ENCODE measurements at places on chromosomes 7 and 10.

DNA sequence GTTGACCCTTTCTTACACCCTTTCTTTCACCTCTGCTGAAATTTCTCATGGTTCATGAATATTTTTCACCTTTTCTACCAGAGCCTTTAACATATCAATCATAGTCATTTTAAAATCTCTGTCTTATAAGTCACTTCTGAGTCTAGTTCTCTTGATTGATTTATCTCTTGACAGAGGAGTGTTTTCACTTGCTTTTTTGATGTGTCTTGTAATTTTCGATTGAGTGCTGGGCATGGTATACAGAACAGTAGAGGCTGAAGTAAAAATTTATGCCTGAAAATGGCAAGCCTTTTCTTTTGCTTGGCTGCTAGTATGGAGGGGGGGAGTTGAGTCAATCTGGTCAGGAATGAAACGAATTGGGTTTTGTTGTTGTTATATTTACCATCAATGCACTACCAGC, 41.2 kb upstream of the NPTX2 start:
- DNase-seq: no peak

DNA sequence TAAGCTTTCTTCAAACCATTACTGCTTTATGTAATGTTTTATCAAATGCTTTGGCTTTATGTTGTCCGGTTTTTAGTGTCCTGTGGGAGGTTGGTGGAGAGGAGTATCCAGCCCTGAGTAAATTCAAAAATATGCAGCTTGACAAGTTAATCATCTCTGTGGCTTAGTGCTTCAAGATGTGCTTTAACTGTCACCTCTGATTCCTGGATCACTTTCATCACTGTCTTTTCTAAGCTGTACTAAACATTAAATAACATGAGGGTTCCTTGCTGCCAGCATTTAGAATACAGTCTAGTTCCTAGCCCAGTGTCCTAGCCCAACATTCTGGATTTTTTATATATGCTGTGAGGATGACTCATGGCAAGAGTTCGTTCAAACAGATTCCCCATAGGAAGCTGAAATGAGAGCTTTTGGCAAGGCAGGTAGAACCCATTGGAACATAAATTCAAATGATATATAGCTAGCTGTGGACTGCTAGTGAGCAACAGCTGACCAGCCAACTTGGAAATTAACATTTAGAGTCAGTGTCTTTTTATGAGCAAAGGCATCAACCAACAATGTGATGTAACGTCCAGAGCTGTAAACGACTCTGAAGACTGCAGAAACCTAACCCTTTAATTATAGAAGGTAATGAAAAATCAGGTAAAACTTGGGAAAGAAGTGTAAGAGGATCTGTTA, 80.6 kb upstream of the OIT3 start:
- no peak for DNase-seq

DNA sequence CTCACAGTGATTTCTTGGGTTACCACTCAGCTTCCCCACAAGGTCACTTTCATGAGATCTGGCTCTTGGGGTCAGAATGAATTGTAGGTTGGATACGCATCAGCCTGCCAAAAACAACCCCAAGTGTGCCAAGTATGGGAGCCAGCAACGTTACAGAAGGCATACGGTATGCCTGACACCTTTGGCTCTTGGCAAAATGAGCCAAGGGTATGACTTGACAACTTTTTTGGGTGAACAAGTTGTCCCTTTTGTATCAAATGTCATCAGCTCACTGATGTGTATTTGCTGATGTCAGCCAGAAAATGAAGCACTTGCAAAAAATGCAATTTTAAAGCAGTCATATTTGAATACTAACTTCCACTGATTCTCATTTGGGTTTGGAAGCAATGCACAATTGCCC, 168.4 kb downstream of the CACNB2 start:
- DNase-seq: no peak

- no peak for DNase-seq
These were observed 7.0 kb upstream of the ACTR3C start for GRCh38 chr7:150330211-150330885.

DNA sequence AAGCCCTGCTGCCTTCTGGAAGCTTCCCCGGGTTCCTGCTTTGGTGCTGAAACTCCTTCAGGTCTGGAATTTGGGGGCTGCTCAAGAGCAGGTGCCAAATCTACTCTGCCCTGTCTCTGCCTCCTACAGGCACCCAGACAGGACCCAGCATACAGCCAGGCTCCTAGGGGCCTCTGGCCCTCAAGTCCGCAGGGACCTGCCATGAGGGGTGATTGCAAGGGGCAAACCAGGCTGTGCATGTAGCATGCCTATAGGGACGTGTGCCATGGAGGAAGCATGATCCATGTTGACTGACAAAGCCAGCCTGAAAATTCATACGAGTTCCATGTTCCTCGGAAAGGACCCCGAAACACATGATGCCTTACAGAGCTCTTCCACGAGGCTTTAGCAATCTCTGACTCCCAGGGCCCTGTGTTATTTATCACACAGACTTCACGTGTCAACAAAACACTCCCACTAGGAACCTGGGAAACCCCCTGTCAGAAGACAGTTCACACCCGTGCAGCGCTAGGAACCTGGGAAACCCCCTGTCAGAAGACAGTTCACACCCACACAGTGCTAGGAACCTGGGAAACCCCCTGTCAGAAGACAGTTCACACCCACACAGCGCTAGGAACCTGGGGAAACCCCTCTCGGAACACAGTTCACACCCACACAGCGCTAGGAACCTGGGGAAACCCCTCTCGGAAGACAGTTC, 75.3 kb upstream of the DNAAF5 start:
- DNase-seq: no peak

DNA sequence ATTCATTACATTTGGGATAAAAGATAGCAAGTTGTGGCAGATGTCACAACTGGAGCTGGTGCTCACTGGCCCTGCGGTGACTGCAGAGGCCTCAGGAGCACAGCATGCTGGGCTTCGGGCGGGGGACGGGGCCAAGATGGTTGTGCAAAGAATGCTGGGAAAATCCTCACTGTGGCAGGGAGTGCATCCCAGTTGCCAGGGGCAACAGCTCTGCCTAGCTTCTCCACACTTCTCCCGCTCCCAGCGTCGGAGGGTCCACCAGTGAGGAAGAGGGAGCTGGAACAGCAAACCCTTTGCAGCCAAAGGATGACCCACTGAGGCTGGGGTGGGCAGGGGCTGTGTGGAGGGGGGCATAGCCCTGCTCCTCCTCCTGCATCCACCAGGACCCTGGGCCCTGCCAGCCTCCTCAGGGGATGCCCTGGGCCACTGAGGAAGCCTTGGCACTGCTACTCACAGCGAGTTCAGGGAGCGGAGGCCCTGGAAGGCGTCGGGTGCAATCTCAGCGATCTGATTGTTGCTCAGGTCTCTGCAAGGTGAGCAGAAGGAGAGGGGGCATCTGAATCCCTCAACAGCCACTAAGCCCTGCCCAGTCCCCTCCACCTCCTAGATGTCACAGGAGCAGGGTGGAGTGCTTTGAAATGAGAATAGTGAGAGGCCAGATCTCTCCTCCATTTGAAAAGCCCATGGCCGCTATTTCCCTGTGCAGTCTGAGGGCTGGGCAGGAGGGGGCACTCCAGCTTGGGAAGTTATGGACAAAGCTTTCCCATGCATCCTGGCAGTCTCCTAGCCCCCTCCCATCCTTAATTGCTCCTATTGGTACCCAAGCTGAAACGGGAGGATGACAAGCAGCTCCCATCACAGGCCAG, 126.5 kb downstream of the SLIT1 start:
- DNase-seq: no peak

GRCh38 chr10:1149793-1150637, 93.8 kb downstream of the WDR37 start:
- DNase-seq: no peak

- DNase-seq: no peak
These were observed 256.2 kb downstream of the LHFPL3 start for GRCh38 chr7:104584620-104585019.

- no peak for DNase-seq
These were observed 15.0 kb upstream of the IMPDH1 start for GRCh38 chr7:128424686-128425275.

- no peak for DNase-seq
These were observed 487.6 kb downstream of the ARL4A start for GRCh38 chr7:13174991-13175390.

GRCh38 chr7:70060298-70061068, 462.2 kb downstream of the AUTS2 start:
- no peak for DNase-seq

DNA sequence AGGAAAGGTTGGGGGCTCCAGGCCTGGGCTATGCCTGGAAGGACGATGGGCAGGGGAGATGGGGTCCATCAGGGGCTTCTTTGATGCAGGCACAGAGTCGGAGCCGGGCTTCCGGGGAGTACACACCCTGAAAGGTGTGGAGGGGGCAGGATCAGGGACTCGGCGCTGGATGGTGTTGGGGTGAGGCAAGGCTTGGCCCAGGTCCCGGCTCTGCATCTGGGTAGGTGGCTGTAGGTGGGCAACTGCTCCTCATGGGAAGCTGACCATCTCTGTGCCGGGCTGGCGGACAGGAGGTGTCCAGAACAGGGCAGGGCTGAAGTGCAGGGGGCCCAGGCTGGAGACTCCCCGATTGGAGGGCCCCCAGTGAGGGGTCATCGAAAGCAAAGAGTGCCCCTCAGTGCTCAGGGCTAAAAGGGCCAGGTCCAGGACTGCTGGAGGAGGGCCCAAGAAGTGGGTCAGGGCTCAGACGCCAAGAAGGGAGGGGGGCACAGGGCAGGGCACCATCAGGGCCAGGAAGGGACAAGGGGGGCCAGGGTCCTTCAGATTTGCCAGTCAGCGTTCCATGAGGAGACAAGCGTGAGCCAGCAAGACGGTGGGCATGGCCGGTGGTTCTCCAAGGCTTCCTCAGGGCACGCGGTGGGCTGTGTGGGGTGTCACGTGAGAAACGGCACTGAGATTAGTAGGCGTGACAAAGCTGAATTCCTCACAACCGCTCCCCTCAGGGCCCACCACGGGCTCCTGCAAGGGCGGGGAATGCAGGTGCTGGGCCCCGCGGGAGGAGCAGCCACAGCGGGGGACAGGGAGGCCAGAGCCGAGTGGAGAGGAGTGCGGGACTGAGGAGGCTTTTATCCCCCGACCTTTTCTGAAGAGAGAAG, 97.0 kb downstream of the BMS1 start:
- no peak for DNase-seq

GRCh38 chr7:40297741-40298311, 163.0 kb downstream of the SUGCT start:
- DNase-seq: no peak

- no peak for DNase-seq
These were observed 337.6 kb downstream of the CCSER2 start for GRCh38 chr10:84665883-84666463.

DNA sequence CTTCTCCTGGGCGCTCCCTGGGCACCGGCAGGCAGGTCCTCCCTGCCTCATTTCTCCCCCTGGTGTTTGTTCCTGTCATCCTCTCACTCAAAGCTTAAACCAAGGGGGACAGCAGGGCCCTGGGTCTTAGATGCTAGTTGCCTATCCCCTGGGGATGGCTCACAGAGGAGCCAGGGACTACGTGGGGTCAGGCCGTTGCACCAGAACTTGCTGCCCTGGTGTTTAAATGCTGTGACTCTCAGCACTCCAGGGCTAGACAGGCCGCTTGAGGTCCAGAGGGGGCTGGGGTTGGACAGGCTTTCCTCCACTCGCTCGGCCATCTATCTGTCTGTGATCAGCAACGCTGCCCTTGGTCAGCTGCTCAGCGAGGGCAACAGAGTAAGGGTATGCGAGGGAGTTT, 340.3 kb downstream of the CXCL12 start:
- DNase-seq: no peak

- peak; percentile 10 for DNase-seq
These were observed 153.7 kb downstream of the DNAJB9 start for GRCh38 chr7:108723381-108723814.

DNA sequence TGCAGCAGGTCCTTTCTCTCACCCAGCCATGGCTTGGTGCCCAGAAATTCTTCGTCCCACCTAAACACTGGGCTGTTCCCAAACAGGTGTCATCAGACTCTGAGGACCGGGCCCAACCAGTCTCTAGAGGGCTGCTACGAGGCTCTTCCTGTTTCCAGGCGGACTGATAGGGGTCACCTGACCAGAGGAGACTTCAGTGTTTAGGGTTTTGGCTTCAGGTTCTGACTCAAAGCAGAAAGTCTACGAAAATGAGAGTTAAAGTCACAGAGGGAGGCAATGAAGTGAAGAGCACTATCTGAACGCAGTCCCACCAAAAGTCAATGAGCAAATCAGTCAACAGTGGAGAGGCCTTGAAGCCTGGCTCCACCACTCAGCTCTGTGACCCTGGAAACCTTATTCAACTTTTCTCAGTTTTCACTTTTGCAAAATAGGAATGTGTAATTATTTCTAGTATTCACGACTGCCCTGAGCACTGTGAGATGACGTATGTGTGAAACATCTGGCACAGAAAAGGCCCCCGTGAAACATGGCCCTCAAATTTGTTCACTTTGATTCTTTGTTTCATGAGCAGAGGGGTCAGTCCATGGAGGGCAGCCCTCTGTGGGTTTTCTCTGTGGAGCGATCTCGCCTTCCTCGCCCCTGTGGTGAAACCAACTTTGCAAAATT, 189.9 kb upstream of the PDE1C start:
- no peak for DNase-seq

DNA sequence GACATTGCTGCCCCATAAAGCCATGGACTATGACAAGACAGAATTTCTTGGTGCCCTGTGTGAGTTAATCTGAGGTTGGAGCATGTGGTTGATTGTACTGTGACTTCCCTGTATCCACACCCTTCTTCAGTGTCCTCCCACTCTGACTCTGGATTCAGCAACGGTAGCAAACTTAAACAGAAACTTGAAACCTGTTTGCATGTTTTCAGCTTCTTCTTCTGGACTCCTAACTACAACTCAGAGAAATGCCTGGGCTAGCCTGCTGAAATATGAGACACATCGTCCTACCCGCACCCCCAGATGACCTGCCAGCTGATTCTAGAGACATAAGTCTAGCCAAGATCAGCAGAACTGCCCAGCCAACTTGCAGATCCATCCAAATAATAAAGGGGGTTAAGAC, 78.4 kb downstream of the IPMK start:
- no peak for DNase-seq

DNA sequence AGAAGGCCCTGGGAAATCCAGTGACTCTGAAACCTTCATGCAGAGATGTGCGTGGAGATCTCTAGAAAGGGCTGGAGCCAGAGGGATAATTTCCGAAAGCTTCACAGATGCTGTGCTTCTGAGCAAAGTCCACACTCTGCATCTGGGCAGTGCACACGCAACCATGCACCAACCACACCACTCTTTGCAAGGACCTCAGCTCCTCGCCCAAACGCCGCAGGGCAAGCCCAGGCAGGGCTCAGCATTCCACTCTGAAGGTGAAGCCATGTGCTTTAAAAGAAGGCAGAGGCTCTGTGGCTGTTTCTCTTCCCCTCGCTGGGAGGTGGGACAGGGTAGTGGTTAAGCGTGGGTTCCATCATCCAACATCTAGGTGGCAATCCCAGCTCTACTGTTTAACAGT, 48.4 kb downstream of the ASB13 start:
- DNase-seq: no peak

GRCh38 chr7:69808391-69808790, 210.1 kb downstream of the AUTS2 start:
- no peak for DNase-seq

- DNase-seq: no peak
These were observed 176.2 kb downstream of the TWIST1 start for GRCh38 chr7:18941207-18941606.
